ENCODE measurements at places on chromosomes 5 and 9.
A peak's percentile ranks its signal among the peaks of the same experiment; 100 is the strongest.

GRCh38 chr9:78169125-78169524, 66.8 kb upstream of the CEP78 start:
- no peak for DNase-seq

GRCh38 chr9:130997925-130998596, 10.9 kb upstream of the LAMC3 start:
- no peak for DNase-seq

- no peak for DNase-seq
Measured at GRCh38 chr5:160263326-160263855, 34.1 kb downstream of the FABP6 start.

DNA sequence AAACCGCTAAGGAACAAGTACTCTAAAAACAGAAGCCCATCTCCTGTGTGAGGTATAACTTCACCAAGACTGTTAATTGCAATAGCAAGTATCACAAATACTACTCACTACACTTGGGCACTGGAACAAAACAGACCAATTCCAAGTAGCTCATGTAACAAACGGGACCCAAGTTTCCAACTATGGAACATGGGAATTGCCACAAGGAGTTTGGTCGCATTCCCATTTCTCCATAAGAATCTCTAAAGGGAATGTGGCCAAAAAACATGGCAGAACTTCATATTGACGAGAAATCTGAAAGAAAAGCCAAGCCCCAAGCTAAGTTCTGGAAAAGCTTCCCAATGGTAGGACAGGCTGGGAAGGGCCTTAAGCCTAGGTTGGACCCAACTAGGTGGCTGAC, 162.5 kb downstream of the MAPKAP1 start:
- no peak for DNase-seq

GRCh38 chr9:35665471-35665818, 450 bp upstream of the ARHGEF39 start:
- no peak for DNase-seq

GRCh38 chr5:10295619-10296326, 11.9 kb downstream of the CMBL start:
- no peak for DNase-seq

DNA sequence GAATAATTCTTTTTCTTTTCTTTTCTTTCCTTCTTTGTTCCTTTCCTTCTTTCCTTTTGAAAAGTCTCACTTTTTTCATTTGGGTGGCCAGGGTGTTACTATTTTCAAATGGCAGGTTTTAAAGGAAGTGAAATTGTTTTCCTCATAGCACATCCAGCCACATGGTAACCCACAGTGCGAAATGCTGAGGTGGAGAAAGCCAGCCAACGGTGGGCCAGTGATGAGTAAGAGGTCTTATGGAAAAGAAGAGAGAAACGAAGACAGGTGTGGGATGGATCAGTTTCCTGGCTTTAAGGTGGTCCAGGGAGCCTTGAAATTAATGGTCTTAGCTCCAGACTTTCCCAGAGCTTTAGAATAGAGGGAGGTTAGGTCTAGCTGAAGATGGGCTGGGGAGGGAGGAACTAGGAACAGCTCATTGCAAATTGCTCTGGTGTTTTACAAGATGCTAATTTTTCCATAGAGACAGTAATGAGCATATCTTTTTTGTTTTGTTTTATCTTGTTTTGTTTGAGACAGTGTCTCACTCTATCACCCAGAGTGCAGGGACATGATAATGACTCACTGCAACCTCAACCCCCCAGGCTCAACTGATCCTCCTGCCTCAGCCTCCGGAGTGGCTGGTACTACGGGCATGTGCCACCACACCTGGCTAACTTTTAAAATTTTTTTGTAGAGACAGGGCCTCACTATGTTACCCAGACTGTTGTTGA, 17.8 kb downstream of the ITK start:
- DNase-seq = peak; percentile 68

- DNase-seq = no peak
Measured at GRCh38 chr5:9538504-9538903, 7.4 kb downstream of the SEMA5A start.

GRCh38 chr9:19201899-19202891, 28.3 kb upstream of the DENND4C start:
- no peak for DNase-seq

DNA sequence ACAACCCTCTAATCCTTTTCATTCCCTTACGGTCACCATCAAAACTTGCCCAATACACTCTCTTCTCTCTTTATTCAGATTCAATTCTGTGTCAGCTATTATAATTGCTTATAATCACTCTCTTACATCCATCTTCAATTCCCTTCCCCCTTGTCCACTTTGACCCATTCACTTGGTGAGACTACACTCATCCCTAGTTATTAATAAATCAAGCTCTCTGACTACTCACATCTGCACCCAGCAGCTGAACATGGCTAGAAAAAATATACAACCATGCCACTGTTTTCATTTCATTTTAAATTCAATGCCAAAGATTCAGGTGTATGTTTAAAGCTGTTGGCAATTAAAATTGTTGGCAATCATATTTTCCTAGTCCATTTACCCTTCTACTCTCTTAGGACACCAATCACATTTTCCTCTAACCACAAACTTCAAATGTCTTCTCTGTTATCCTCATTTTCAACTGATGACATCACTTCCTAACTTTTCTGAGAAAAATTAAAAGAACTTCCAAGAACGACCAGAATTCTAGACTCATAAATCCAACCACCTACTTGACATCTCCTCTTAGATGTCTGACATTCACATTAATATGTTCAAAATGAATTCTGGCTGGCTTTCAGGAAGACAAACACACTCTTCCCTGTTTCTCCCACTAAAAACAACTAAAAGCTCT, 5.5 kb downstream of the C5orf15 start:
- DNase-seq = no peak

GRCh38 chr5:17343675-17344074, 126.2 kb downstream of the BASP1 start:
- DNase-seq = no peak

DNA sequence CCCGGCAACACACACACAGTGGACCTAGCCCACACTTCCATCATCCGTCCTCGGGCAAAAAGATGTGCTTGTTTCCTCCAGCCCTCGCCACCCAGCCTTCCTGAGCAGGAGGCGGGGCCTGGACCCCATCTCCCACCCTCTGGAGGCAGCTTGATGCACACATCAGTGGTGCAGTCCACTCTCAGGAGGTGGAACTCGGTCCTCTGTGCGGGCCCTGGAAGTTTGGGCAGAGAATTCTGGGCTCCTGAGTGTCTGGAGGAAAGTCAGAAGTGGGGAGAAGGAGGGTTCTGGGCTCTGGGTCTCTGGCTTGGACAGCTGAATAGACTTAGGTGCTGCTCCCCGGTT, 54.0 kb upstream of the NEURL1B start:
- no peak for DNase-seq

DNA sequence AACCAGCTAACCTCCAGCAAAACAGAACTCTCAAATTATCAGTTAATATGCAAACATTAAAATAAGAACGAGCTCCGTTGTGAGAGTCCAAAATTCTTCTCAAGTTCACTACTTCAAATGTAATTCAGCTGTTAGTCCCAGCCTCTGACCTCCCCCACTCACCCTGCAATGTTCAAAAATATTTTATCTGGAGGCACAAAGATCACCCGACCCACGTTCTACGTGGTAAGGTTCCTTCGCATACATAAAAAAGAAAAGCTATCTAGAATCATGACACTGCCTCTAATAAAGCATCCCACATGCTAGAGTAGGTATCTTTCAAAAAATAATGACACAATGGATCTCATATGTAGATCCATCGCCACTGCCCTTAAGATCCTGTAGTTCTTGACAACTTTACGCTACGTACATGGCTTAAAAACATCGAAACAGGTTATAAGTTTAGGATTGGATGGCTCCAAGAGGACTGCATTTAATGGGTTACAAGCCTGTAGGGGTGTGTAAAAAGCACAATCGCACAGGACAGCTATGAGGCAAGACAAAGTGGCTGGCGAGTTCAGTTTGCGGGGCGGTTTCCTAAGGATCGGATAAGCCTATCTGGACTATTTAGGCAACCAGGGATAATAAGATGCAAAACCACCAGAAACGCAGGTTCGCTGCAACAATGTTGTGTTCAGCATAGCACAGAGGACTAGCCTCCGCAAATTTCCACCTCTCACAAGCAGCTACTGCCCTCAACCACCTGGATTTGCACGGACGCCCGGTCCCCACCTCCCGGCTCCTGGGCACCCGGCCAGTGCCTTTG, 969 bp downstream of the CLK4 start:
- peak; percentile 17 for DNase-seq

GRCh38 chr9:108325406-108325805, 530.4 kb downstream of the ACTL7B start:
- no peak for DNase-seq

DNA sequence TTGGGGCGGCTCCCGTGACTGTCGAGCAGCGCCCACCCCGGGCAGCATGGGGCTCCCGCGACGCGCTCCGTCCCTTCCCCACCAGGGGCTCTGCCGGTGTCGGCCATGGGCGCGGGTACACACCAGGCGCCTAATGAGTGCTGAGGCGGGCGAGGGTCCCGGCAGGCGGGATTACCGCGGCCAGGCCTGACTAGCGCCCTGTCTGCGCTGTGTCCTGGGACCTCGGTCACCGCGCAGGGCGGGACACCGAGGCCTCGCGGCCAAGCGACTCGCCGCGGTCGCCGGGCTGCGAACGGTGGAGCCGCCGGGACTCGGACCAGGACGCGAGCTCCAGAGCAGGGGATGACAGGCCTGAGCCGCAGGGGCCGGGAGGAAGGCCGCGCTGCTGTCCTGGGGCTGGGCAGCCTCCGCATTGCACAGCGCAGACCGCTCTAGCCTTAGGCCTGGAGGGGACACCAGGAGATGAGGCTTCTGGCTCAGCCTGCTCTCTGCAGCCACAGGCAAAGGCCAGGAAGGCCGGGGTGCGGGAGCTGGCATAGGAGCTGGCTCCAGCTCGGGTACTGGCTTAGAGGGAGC, 14.1 kb downstream of the LCN10 start:
- DNase-seq = no peak

DNA sequence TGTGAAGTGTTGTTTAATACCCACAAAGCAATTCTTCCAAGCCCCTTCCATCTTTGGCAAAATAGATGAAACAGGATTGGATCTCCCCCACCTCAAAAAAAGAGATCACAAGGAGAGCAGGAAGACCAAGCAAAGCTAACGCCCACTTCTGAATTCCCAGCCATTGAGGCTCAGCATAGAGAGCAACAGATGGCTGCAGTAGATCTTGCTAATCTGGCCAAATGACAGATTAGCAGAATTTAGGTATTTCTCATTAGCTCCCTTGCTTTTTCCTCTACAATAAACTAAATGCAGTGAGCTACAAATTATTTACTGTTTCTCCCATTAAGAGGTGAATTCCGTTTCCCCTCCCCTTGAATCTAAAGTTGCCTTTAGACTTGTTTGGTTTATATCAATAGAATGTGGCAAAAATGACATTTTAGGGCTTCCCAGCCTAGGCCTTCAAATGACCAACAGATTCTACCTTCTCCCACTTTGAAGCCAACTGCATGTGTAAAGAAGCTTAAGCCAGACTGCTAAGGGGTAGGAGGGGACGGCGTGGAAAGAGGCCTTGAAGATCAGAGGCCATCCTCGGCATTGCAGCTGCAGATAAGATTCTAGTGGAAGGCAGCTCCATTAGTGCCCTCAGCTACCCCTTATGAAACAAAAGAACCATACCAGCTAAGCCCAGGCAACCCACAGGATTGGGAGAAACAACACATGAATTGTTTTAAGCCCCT, 56.8 kb upstream of the CPEB4 start:
- DNase-seq = no peak

GRCh38 chr5:144310621-144311020, 139.9 kb downstream of the KCTD16 start:
- no peak for DNase-seq

GRCh38 chr9:133160742-133161546, 2.8 kb downstream of the GBGT1 start:
- DNase-seq = peak; percentile 14

DNA sequence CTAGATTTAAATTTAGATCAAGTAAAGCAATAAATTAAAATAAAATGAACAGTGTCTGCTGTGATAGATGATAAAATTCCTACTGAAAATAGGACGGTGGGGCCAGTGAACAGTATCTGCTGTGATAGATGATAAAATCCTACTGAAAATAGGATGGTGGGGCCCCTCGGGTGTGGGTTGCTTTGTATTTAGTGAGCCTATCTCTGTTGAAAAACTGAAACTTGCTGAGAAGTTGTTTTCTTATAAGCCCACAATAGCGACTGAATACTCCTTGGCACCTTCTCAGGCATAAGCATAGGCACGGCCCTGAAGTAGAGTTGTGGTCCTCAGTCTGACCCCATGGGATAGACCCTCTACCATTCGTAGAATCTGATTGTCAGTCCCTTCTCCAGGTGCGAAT, 5.7 kb downstream of the SDHA start:
- no peak for DNase-seq

- DNase-seq = no peak
Measured at GRCh38 chr9:15846611-15847010, 293.8 kb downstream of the CCDC171 start.

DNA sequence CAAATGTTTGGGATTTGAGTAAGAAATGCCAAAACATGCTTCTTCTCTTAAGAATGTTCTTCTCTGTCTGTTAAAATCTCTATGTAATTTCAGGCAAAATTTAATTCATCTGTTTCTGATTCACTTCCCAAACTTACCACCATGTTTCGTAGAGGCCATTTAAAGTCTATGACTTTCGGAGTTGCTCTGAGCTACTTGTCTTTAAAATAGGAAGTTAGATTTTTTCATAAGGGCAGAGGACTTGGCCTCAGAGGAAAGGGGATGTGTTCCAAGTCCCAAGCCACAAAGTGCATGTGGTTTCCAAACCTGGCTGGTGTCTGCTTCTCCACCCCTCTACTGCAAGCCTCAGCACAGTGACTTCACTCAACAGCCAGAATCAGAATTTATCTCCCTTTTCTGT, 111.3 kb upstream of the ADRA1B start:
- no peak for DNase-seq

- no peak for DNase-seq
Measured at GRCh38 chr5:96065685-96066385, 104.2 kb upstream of the ELL2 start.

GRCh38 chr9:98121058-98121457, 2.0 kb upstream of the TRIM14 start:
- no peak for DNase-seq

DNA sequence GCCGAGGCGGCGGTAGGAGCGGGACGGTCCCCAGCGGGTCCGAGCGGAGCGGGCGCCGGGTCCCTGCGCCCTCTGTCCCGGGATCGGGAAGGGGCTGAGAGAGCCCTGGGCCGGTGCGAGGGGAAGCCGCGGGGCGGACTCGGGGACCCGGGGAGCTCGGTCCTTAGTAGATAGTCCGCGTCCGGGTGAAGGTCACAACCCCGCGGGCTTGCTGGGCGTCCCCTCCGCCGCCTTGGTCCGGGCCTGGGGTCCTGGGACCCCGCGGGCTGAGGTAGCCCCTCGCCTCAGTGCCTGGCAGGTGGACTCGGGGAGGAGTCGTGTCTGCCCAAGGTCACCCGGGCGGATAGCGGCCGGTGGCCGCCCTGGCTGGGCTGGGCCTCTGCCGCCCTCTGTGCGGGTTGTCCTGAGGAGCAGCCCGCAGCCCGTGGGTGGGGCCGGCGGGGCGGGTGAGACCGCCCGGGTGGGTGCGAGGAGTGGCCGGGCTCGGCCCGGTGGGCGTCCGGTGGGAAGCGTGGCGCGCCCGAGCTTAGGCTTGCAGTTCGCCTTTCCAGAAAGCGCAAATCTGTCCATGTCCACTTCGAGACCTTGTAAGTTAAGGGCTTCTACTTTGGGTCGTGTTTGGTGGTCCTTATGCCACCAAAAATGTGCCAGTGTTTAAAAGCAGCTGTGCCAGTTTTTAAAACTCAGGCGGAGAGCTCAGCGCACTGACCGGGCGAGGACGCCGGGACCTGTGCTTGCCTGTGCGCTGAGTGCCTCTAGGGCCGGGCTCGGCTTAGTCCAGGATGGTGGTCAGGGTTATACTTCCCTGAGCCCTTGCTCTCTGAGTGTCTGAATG, 554 bp downstream of the SDHA start:
- peak; percentile 6 for DNase-seq
